Pancreas (tissue), 10 donors: ENCODE measurements at places on chromosomes 2 and 18.

- DNase-seq = no peak
Measured at GRCh38 chr18:55401638-55402191, 186.3 kb downstream of the TCF4 start.

- DNase-seq = no peak
Measured at GRCh38 chr2:95379371-95379831, 23.1 kb upstream of the FAHD2A start.

GRCh38 chr2:88117973-88118372 lies 9.9 kb downstream of the FABP1 start:
- DNase-seq = no peak

- DNase-seq = no peak
Measured at GRCh38 chr2:177771191-177771590, 301.4 kb downstream of the PDE11A start.

DNA sequence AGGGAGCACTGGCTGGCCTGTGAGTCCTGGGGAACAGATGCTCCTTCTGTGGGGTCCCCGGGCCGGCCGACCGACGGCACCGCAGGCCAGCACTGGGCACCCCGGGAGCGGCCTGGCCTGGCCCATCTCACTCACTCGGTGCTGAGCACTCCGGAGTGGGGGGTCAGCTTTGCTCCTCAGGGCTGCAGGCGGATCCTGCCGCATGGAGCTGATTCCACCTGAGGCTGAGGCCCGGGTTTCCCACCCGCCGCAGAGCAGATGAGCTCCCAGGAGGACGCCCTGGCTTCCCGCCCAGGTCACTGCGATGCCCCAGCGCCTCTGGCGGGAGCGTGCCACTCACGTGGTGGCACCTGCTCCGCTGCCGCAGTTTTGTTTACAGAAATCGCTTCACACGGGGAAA lies 418.6 kb downstream of the GALR1 start:
- no peak for DNase-seq

DNA sequence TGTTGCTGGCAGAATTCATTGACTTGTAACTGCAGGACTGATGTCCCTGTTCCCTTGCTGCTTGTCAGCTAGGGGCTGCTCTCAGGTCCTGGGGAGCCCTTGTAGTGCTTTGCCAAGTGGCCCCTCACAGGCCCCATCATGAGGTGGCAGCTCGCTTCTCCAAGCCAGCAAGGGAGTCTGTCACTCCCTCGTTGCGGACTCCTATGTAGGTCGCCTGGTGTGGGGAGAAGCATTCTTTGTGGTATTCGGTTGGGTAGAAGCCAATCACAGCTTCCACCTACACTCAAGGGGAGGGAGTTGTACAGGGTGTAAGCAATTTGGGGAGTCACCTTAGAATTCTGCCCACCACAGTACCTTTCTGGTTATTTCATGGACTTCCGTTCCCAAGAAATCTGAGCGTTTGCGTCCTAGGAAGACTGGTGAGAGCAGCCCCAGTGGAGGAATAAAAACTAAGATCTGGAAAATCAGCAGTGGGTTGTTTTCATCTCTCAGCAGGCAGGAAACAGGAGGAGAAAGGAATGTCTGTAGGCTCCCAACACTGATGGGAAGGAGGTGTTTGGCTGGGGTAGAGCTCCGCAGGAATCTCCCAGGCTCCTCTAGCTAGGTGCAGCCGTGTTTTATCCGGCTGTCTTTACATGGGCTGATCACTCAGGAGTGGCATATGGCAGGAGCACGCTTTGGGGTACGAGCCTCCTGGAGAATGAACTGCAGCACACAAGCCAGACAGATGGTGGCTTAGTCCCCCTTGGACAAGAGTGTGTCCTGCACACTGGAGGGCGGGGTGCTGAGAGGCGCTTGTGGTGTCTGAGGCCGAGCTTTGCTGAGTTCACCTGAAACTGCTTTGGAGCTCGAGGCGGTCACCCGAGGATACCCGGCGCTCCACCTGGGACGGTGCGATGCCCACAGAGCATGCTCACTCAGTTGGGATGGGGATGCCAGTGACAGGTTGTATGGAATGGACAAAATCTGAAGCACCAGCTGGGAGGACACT lies 58.3 kb downstream of the LDLRAD4 start:
- DNase-seq = no peak

- DNase-seq = no peak
Measured at GRCh38 chr18:35117951-35118411, 76.8 kb downstream of the MAPRE2 start.

DNA sequence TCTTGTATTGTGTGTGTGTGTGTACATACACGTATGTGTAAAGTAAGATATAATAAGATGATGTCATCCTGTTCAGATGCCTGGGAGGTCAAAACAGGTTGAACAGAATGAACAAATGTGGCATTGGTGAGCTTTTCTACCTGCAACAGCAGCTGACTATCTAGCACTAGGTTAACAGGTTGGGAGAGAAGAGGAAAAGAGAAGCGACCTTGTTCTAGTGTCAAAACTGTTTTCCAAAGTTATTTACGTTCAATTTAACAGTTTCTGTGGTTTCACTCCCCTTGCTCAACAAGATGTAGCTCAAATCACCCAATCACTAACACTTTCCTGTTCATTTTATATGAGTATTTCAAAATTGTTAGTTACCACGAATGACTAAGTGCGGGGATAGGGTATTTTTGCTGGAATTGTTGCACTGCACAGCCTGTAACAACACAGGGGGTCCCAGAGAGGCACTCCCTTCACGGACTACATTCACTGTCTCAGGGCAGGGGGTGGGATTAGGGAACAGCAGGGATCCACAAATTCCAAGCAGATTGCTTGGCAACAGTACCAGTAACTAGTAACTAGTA lies 67.5 kb upstream of the DTNB start:
- DNase-seq = no peak

- DNase-seq = no peak
Measured at GRCh38 chr2:176470713-176471112, 201.5 kb downstream of the MTX2 start.

DNA sequence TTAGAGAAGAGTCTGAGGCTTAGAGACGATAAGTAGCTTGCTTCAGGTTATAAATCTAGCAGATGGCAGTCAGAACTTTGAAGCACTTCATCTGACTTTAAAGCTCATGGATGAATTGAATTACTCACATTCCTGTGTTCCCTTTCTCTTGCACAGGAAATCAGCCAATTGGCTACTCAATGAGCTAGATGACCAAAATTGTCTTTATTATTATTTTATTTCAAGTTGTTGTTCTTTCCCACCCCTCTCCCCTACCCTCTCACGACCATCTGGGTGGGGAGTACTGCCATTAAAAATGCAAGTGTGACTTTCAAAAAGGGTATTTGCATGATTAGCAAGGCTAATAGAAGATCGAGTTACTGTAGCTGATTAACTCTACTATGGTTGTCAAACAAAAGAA lies 491.1 kb downstream of the NR4A2 start:
- no peak for DNase-seq

DNA sequence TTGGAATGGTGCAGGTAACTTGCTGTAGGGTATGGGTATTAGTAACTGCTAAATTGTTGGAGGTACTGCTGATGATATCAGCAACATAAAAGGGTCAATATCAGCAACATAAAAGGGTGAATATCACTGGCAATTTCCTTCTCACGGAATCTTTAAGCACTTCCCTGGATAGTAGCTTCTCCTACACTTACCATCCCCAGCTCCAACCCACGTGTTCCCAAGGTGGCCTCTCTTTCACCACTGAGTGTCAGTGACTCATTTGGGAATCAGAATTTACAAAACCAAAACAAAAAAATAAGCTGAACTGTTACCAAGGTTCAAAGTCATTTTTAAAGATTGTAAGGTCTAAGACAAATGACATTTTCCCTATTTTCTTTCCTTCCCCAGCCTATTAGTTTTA lies 70.8 kb downstream of the LRP2 start:
- no peak for DNase-seq

- no peak for DNase-seq
Measured at GRCh38 chr18:13453714-13454113, 235.2 kb downstream of the LDLRAD4 start.

GRCh38 chr2:170425281-170425751 lies 247.4 kb downstream of the MYO3B start:
- DNase-seq = no peak

DNA sequence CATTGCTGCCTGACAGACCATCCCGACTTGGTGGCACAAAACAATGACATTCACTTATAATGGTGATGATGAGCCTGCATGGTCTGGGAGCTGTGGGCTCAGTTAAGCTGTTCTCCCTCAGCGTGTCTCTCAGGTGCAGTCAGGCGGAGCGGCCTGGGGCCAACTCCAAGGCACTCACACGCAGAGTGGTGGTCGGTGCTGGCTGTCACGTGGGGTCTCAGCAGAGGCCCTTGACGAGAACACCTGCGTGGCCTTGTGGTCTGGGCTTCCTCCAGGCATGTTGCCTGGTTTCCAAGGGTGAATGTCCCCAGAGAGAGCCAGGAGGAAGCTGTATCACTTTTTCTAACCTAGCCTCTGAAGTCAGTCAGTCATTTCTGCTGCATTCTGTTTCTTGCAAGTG lies 29.8 kb downstream of the ARMC9 start:
- DNase-seq = no peak

- DNase-seq = no peak
Measured at GRCh38 chr2:26494199-26494598, 16.3 kb upstream of the OTOF start.

DNA sequence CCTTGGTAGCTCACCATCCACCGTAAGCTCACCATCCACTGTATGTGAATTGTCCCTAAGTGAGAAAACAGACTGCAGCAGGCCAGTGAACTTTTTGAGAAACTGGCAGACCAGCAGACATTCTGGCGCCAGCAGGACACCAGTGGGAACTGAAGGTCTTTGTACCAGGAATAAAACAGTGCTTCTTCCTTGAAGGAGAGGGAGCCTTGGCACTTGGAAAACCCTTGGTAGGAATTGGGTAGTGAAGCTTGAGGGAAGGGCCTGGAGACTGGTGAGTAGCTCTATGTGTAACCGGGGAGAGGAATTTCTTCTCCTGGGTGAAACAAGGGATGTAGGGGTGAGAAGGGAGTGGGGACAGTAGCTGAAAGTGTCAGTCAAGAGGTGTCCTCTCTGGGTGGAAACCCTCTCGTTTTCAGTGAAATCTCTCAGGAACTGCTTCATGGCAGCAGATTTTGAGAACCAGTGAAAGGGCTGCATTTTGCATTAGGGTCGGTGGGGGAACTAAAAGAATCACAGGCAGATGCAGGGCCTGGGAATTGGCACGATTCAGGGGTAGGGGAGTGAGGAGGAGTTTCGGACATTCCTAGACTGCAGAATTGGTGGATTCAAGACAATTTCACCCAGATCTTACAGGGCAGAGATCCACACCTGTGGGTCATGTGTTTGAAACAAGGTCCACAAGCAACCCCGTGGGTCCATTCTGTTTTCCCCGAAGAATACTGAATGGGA lies 131.5 kb upstream of the DLX2 start:
- no peak for DNase-seq

- no peak for DNase-seq
Measured at GRCh38 chr2:218821605-218822211, 9.9 kb downstream of the PRKAG3 start.

DNA sequence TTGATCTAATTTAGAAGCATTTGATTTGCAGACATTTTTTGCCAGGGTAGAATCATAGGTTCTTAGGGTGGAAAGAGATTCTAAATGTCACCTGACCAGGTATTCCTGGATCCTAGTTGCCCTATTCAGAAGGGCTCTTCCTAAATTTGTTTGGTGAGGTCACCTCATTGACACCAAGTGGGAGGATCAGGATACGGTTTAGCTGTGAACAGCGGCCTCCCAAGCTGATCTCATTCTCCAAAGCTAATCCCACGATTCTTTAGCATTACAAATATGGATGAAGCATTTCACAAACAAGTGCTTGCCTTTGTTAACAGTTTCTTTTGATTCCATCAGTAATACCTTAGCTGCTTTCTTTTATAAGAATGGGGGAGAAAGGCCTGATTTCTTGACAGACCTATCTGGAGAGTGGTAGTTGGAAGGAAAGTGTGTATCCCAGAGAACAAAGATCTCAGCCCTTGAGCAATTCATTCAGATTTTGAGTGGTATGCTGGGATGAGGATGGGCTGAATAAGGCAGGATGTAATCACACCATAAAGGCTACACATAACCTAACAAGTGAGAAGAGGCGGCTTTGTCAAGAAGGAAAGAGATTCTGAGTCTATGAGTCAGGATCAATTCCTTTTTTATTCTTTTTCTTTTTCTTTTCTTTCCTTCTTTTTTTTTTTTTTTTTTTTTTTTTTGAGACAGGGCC lies 16.6 kb downstream of the KCTD1 start:
- no peak for DNase-seq

GRCh38 chr18:7000484-7001096 lies 117.0 kb downstream of the LAMA1 start:
- DNase-seq = no peak

DNA sequence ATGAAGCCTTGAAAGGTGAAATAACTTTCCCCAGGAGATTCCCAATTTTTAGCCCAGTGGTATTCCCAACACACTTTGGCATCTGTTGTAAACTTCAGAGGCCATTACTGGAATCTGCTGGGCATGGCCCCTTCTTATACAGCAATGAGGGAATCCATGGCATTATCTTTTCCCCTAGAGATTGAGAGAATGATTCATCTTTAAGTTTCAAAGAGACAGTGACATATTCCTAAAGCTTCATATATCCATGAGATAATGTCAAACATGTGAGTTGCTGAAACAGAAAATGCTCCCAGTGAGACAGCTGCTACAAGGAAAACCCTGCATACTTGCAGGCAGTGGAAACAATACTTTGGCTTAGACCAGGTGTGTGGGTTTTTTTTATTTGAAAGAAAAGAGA lies 51.1 kb upstream of the DLX2 start:
- no peak for DNase-seq

DNA sequence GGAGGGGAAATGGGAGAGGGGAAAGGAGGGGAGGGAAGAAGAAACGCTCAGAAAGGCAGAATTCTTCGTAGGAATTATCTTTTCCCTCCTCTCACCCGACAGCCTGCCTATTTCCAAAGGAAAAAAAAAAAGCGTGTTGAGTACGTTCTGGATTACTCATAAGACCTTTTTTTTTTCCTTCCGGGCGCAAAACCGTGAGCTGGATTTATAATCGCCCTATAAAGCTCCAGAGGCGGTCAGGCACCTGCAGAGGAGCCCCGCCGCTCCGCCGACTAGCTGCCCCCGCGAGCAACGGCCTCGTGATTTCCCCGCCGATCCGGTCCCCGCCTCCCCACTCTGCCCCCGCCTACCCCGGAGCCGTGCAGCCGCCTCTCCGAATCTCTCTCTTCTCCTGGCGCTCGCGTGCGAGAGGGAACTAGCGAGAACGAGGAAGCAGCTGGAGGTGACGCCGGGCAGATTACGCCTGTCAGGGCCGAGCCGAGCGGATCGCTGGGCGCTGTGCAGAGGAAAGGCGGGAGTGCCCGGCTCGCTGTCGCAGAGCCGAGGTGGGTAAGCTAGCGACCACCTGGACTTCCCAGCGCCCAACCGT lies at the start of gene GAD1:
GAD1 (plus strand) TSS at position 384 of the 589 bp plus-strand sequence. CDS start 1,705 bp downstream, outside the sequence.
- DNase-seq = peak; percentile 85

GRCh38 chr18:58784601-58785137 lies 80.0 kb upstream of the ZNF532 start:
- DNase-seq = no peak
